ENCODE measurements at places on chromosomes 4 and X. TPM values are rescaled to one million over a fixed set of nuclear protein-coding genes. Genes with fewer than 3 reads are reported as not detected.
A peak's percentile ranks its signal among the peaks of the same experiment; 100 is the strongest.

GRCh38 chrX:23720117-23720677 is 22.9 kb downstream of the ACOT9 start:
- no peak overlapping the region for H3K27ac ChIP-seq
- no peak overlapping the region for H3K4me3 ChIP-seq
- no peak for DNase-seq
- H3K4me1 ChIP-seq, result peaks cover under 1% of the 10 kb centered on the region
- no peaks in the 10 kb centered on the region for H3K27me3 ChIP-seq

DNA sequence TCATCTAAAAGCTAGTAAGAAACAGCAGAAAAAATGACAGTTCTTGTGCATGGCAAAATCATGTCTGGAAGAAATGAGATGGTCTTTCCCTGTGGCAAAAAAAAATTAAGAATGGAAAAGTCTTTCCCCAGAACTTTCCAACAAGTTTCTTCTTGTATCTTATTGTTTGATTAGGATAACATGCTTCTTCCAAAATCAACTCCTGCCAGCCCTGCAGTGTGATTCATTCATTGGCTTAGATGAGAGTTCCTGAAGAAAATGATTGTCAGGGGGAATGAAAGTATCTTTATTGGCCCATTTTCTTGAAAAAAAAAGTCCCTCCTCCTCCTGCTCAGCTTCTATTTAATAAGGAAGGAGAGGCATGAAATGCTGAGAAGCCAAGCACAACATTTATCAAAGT is 407.7 kb downstream of the ARAP2 start:
- no peaks in the 10 kb centered on the region for H3K27me3 ChIP-seq
- H3K4me1 ChIP-seq, result no peaks in the 10 kb centered on the region
- H3K27ac ChIP-seq, result no peak overlapping the region
- H3K36me3 ChIP-seq, result no peaks in the 10 kb centered on the region
- no peak overlapping the region for H3K4me3 ChIP-seq

DNA sequence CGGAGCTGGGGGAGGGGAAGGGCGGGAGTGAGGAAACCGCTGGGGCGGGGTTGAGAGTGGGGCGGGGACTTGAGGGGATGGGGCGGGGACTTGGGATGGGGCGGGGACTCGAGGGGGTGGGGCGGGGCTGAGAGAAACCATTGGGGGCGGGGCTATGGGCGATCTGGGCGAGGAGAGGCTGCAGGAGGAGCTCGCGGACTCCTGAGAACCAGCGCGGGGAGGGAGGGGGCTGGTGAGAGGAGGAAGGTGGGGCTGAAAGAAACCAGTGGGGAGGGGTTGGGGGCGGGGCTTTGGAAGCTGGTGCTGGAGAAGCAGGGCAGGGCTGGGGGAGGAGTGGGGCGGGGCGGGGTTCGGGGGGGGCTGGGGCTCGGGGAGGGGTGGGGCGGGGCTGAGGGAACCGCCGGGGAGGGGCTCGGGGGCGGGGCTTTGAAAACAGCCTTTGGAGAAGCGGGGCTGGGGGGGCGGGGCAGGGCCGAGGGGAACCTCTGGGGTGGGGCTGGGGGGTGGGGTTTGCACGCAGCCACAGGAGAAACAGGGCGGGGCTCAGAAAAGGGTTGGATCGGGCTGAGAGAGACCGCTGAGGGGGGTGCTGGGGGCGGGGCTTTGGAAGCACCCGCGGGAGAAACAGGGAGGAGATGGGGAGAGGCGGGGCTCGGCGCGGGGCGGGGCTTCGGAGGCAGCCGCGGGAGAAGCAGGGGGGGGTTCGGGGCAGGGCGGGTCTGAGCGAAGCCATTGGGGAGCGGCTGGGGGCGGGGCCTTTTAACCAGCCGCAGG is 777 bp upstream of the EOLA2 start:
- H3K4me1 ChIP-seq, result peaks cover 10% of the 10 kb centered on the region
- H3K27ac ChIP-seq, result peak overlapping the region; percentile 97
- DNase-seq, result peak; percentile 96
- H3K4me3 ChIP-seq, result peak overlapping the region; percentile 92
- H3K36me3 ChIP-seq, result peaks cover 9% of the 10 kb centered on the region

Gene CHRDL1
- not detected for total RNA-seq

DNA sequence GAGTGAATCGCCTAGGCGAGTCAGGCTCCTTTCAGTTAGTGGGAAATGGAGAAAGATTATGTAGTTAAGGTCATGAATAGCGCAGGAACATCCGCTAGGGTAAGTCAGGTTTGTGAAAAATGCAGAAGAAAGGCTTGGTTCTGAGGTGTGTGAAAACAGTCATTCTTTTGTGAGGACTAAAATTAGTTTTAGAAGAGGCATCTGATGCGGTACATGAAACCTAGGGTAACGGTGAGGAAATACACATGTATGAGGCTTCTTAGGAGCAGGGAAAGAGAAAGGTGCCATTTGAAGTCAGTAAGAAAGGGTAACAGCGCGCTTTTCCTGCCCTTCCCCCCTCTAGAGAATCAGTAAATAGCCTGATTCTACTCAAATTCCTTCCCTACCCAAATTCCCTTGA is 570 bp upstream of the RNF128 start:
- H3K4me3 ChIP-seq, result peak overlapping the region; percentile 70
- DNase-seq, result no peak
- no peaks in the 10 kb centered on the region for H3K36me3 ChIP-seq
- H3K27me3 ChIP-seq, result peaks cover 47% of the 10 kb centered on the region
- no peak overlapping the region for H3K27ac ChIP-seq
- H3K4me1 ChIP-seq, result peaks cover 3% of the 10 kb centered on the region

Gene PF4V1
- not detected for total RNA-seq

DNA sequence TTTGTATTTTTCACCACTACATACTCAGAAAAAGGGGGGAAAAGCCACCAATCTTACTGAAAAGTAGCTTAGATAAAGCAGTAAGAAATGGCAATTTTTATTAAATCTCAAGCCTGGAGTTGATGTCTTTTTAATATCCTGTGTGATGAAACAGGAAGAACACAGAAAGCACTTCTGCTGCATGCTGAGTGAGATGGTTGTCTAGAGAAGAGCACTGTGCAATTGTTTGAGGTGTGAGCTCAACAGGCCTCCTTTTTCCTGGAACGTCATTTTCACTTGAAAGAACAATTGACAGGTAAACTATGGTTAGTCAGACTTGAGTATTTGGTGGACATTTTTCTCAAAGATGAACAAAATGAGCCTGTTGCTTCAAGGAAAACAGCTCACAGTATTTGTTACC is 73.9 kb downstream of the RTL5 start:
- H3K4me1 ChIP-seq, result no peaks in the 10 kb centered on the region
- H3K27me3 ChIP-seq, result peaks cover 18% of the 10 kb centered on the region
- no peak overlapping the region for H3K27ac ChIP-seq
- H3K36me3 ChIP-seq, result no peaks in the 10 kb centered on the region
- no peak for DNase-seq

DNA sequence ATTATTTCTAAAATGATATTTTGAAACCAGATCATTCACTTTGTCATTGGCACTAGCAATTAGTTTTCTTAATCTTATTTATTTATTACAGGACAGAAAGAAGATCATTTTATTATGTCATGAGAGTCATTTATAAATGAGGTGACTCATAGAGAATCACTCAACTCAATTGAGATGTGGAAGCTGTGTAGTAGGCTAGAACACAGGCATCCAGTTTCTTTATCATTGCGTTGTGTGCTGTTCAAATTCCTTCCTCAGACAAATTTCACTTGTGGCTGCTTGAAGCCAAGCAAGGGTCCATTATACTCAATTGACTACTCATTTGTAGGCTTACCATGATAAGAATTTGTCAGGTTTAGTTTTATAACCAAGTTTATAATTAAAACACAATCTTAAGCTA is 87.6 kb downstream of the MRPL1 start:
- H3K4me3 ChIP-seq, result no peak overlapping the region
- no peak for DNase-seq
- peaks cover 49% of the 10 kb centered on the region for H3K36me3 ChIP-seq
- H3K27ac ChIP-seq, result no peak overlapping the region
- H3K27me3 ChIP-seq, result no peaks in the 10 kb centered on the region
- peaks cover 8% of the 10 kb centered on the region for H3K4me1 ChIP-seq

Gene BEX5
- 0.71 TPM for total RNA-seq

- H3K4me1 ChIP-seq, result no peaks in the 10 kb centered on the region
- H3K27me3 ChIP-seq, result peaks cover 6% of the 10 kb centered on the region
- no peak overlapping the region for H3K4me3 ChIP-seq
- no peaks in the 10 kb centered on the region for H3K36me3 ChIP-seq
These were observed 5.3 kb upstream of the OTC start for GRCh38 chrX:38347136-38347535.

DNA sequence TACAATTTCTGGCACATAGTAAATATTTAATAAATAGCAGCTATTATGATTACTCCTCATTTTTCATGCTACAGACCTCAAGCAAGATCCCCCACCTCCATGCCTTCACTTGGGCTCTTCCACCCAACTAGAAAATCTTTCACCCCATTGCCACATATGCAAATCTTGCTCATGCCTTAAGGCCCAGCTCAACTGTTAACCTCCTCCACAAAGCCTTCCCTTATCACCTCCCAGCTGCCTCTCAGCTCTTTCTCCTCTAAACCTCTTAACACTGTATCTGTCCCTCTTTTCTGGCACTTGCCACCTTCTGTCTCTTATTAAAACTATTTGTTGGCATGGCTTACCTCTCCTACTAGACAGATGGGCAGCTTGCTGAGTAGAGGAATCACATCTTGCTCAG is 51.5 kb downstream of the PJA1 start:
- H3K4me1 ChIP-seq, result no peaks in the 10 kb centered on the region
- no peak for DNase-seq
- H3K4me3 ChIP-seq, result no peak overlapping the region

Gene AKAP14
- not detected for total RNA-seq

Gene ADH7
- total RNA-seq, result not detected

- H3K36me3 ChIP-seq, result no peaks in the 10 kb centered on the region
- no peaks in the 10 kb centered on the region for H3K4me1 ChIP-seq
- no peak overlapping the region for H3K27ac ChIP-seq
- H3K27me3 ChIP-seq, result no peaks in the 10 kb centered on the region
- no peak overlapping the region for H3K4me3 ChIP-seq
These were observed 216.6 kb downstream of the KDR start for GRCh38 chr4:54908763-54909162.

Gene KANTR
- 10.0 TPM for total RNA-seq

Gene SCOC
- total RNA-seq, result 33.8 TPM

Gene SATL1
- not detected for total RNA-seq

- no peak for DNase-seq
- peak overlapping the region; percentile 43 for H3K27ac ChIP-seq
- H3K27me3 ChIP-seq, result no peaks in the 10 kb centered on the region
- peaks cover 48% of the 10 kb centered on the region for H3K4me1 ChIP-seq
- H3K4me3 ChIP-seq, result peak overlapping the region; percentile 8
- peaks cover 39% of the 10 kb centered on the region for H3K36me3 ChIP-seq
These were observed 30.9 kb downstream of the CD38 start for GRCh38 chr4:15809058-15809457.

- no peaks in the 10 kb centered on the region for H3K36me3 ChIP-seq
These were observed 24.2 kb upstream of the PGRMC2 start for GRCh38 chr4:128311659-128312403.

Gene MPC1L
- total RNA-seq, result not detected

Gene ASB5
- not detected for total RNA-seq

DNA sequence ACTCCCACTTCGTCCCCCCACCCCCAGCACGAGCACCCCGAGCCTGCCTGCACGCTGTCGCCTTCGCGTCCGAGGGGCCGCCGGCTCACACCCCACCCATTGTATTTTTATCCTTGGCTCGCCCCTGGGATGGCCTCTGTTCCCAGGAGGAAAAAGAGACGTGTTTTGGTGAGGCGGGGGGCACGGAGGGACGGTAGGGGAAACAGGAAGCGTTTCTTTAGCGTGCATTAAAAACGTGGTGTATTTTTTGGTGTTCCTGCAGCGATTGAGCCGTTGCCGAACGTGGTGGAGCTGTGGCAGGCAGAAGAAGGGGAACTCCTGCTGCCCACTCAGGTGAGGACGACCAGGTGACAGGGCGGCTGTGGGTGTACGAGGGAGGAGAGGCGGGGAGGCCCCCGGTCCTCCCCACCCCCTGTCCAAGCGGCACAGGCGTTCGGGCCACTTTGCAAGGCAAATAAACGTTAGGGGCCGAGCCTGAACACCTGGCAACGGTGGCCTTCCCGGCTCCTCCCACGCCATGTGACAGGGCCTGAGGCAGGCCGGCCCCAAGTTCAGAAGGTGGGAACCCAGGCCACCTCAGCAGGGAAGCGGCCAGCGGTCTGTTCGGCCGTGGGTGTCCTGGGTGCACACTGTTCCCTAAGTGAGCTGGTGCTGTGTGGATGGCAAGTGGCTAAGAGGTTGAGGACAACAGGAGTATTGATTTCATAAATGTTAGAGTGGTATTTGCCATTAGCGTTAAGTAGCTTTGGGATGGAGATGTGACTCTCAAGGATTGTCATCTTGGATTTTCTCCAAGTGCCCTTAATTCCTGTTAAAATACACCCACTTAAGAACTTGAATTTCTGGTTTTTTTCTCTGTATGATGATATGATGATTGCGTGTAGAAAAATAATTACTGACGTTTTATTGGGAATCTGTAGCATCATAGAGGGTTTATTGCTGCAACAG is 1.1 kb downstream of the TMEM131L start:
- peak overlapping the region; percentile 89 for H3K27ac ChIP-seq
- peak; percentile 81 for DNase-seq
- H3K4me1 ChIP-seq, result peaks cover 56% of the 10 kb centered on the region
- H3K36me3 ChIP-seq, result peaks cover 19% of the 10 kb centered on the region
- no peaks in the 10 kb centered on the region for H3K27me3 ChIP-seq

- H3K4me3 ChIP-seq, result no peak overlapping the region
- H3K4me1 ChIP-seq, result no peaks in the 10 kb centered on the region
- no peaks in the 10 kb centered on the region for H3K36me3 ChIP-seq
- no peak for DNase-seq
- peaks cover 17% of the 10 kb centered on the region for H3K27me3 ChIP-seq
- no peak overlapping the region for H3K27ac ChIP-seq
These were observed 97.1 kb downstream of the MGST2 start for GRCh38 chr4:139762720-139763119.

- H3K4me1 ChIP-seq, result no peaks in the 10 kb centered on the region
- no peak overlapping the region for H3K4me3 ChIP-seq
- H3K36me3 ChIP-seq, result no peaks in the 10 kb centered on the region
These were observed 62.8 kb upstream of the DIAPH2 start for GRCh38 chrX:96621811-96622210.

- peaks cover 18% of the 10 kb centered on the region for H3K27me3 ChIP-seq
- DNase-seq, result no peak
- H3K27ac ChIP-seq, result no peak overlapping the region
- H3K36me3 ChIP-seq, result no peaks in the 10 kb centered on the region
These were observed 24.5 kb upstream of the HNRNPD start for GRCh38 chr4:82398263-82398662.

Gene TBC1D19
- 3.3 TPM for total RNA-seq

Gene DMD
- total RNA-seq, result 3.2 TPM

- no peak for DNase-seq
- H3K36me3 ChIP-seq, result peaks cover 67% of the 10 kb centered on the region
- peaks cover 30% of the 10 kb centered on the region for H3K4me1 ChIP-seq
- no peaks in the 10 kb centered on the region for H3K27me3 ChIP-seq
These were observed 83.8 kb downstream of the CCKAR start for GRCh38 chr4:26406346-26406975.

Gene TLR6
- 1.1 TPM for total RNA-seq

DNA sequence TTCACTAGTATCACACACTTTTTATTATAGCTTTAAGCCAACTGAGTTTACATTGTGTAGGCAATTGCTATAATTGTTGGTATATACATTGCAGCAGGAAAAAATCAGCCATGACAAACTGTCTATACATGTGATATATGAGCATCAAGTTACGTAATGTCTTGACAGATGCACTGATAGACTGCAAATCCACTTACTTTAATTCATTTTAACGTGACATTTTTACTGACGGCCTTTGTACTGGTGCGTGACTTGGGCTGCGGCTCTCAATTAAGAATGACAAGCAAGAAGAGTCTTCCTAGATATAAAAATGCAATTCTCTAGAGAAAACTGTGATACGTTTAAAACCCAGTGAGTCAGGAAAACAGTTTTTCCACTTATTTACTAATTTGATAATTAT is 143.8 kb downstream of the ACTRT1 start:
- DNase-seq, result no peak
- H3K4me1 ChIP-seq, result no peaks in the 10 kb centered on the region
- H3K27me3 ChIP-seq, result no peaks in the 10 kb centered on the region
- no peaks in the 10 kb centered on the region for H3K36me3 ChIP-seq
- H3K27ac ChIP-seq, result no peak overlapping the region
- H3K4me3 ChIP-seq, result no peak overlapping the region
